ENCODE measurements at places on chromosomes 7 and 10.

DNA sequence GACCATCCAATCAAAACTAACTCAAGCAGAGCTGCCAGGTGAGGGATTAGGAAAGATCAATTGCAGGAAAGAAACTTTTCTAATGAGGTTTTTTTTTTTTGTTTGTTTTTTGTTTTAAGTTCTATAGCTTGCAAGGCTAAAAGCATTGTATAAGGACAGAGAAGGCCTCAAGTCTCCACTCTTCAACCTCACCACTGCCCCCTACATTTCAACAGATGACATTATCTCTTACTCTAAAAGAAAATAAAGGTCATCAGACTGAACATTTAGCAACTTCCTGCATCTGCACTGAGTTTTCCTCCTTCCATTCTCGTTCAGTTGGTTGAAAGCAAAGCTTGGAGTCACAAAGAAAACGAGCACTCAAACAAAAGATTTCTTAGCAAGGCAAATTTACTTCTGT is 45.2 kb upstream of the EXOC4 start:
- DNase-seq: no peak

GRCh38 chr7:130697820-130698219 is 11.5 kb upstream of the TSGA13 start:
- no peak for DNase-seq

DNA sequence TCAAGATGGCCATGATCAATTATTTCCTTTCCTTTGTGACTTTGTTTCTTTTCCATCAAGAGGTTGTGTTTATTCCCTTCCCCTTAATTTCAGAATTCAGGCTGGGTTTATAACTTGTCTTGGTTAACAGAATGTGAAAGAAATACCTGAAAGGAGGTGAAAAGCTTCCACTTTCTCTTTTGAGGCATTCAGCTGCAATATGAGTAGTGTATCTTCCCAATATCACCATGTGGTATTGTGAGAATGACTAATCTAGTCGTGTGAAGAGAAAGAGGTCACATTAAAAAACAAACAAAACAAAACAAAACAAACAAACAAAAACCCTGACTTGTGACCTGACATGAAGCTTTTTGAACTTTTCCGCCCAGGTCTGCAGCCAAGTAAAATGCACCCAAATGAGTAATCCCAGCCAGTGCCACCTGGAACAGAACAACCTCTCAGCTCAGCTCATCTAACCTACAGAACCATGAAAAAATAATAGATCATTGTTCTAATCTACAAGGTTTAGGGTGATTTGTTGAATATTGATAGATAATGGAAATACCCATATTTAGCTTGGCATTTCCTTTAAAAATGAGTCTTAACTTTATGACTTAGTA is 70.8 kb upstream of the TEX47 start:
- DNase-seq: no peak

DNA sequence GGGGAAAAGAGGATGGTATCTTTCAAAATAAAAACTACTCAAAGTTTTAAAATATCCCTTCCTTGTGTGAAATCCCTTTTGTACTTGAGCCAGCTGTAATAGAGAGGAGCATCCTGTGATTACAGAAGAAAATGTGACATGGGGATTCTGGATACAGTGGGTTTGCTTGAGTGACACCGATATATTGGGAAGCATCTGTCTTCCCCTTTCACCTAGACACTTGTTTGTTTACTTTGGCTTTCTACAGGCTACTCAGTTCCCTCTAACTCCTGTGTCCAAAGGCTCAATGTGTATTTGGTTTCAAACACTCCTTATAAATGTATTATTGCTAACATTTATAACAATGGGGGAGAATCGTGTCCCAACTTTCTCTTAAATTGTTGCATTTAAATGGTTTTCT is 24.4 kb downstream of the CPED1 start:
- no peak for DNase-seq

- DNase-seq: no peak
Observed at GRCh38 chr10:69703256-69703655, 73.2 kb downstream of the FAM241B start.

DNA sequence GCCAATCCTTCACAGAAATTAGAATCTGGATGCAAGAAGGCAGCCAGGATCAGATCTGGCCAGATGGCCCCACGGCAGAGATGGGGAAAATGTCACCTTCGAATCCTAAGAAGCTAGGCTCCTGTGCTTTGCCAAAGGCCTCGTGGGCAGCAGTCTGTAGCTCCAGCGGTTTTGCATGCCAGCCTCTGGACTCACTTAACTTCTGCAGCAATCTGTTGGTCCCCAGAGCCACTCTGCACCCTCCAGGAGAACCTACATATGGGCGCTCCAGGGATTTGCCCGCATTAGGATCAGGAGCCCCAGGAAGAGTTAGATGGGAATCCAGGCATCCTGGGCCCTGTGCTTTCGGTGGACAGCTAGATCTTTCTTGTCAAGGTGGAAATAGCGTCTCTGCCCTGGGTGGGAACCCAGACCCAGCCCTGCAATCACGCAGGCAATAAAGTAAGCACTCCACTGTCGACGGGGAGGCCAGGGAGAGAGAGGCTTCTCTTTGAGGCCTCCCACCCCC is 10.1 kb upstream of the HOXA13 start:
- no peak for DNase-seq

GRCh38 chr10:119768455-119769094 is 42.7 kb downstream of the INPP5F start:
- DNase-seq: no peak

- DNase-seq: no peak
Observed at GRCh38 chr7:31099451-31100444, 47.6 kb downstream of the ADCYAP1R1 start.

- no peak for DNase-seq
Observed at GRCh38 chr10:33900596-33900995, 566.1 kb upstream of the NRP1 start.

DNA sequence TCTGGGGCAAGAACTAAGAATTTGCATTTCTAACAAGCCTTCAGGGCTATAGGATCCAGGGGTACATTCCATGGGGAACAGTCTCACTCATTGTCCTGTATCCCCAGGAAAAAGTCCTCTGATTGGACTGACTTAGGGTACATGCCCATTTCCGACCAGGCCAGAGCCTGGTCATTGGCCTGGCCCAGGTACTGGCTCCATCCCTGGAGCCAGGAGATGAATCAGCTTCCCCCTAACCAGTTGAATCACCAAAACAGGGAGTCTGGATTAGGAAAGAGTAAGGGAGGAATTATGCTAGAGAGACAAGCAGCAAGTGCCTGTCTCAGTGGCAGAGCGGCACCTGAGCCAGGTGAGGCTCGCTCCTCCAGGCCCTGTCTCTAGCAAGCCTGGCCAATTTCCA is 137.5 kb downstream of the FGFR2 start:
- no peak for DNase-seq

DNA sequence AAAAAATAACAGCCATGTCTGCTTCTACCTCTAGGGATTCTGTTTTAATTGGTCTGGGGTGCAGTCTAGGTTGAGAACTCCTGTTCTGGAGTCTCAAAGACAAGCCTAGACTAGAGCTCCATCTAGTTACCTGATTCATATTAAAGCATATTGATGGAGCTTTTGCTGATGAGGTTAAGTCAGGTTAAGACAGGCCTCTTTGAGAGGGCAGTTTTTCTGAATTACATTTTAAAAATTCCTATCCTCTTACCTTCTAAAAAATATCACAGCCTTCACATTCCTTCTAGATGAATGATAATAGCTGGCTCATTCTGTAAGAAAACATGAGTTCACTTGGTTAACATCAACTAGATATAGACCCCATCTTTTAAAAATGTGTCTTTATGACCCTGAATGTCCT is 28.9 kb downstream of the MGAM start:
- no peak for DNase-seq

DNA sequence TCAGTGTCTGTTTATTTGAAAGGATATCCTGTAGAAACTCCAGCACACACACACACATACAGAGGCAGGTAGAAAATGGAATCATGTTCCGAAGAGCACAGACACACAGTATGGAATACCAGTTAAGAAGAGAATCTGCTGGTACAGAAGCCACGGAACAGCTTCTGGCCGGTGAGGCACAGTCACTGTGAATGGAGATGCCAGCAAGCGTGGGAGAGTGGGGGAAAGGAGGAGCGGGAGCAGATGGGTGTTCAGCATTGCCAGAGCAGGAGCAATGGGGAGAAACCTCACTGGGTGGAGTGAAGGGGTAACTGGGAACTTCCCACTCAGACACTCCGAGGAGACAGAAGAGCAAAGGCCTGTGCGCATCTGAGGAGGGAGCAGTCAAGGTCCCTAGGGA is 9.5 kb upstream of the IMPDH1 start:
- no peak for DNase-seq

DNA sequence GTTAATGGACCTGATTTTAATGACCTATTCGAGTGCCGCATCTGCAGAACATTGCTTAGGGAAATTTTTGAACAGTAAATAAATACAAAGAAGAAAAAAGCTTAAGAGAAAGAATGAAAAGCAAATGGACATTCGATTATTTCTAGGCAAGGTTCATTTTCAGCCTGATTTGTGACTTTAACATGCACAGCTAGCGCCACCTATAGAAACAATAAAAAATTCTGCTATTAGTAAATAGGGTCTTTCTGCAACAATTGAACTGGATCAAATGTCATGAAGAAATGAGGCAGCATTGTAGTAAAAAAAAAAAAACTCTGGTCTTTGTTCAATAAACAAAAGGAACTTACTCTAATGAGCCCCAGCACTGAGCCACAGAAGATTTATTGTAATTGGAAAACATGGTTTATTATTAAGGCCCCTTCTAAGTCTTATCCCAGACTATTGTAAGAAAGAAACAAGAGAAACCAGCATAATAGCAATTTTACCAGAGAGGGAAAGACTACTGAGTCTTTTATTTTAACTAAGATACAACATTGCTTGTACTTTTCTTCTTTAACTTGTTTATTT is 41.4 kb upstream of the GHITM start:
- DNase-seq: no peak

DNA sequence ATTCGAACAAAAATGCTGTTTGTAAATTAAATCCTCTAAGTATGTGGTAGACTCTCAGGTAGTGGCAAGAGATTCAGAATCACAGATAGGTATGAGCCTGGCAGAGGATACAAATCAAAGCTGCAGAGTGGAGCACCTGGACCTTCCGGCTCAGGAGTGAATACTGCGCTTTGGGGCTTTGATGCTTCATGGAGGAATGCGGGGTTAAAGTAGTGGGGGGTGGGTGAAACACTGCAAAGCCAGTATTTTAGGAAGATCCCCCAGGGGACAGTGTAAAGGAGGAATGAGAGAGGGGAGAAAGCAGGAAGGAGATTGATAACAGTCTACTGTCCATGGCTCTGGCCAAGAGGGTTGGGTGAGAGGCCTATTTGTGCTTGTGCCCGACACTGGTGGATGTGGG is 43.2 kb downstream of the CREB5 start:
- no peak for DNase-seq

GRCh38 chr7:113444261-113444660 is 325.9 kb upstream of the SMIM30 start:
- no peak for DNase-seq

DNA sequence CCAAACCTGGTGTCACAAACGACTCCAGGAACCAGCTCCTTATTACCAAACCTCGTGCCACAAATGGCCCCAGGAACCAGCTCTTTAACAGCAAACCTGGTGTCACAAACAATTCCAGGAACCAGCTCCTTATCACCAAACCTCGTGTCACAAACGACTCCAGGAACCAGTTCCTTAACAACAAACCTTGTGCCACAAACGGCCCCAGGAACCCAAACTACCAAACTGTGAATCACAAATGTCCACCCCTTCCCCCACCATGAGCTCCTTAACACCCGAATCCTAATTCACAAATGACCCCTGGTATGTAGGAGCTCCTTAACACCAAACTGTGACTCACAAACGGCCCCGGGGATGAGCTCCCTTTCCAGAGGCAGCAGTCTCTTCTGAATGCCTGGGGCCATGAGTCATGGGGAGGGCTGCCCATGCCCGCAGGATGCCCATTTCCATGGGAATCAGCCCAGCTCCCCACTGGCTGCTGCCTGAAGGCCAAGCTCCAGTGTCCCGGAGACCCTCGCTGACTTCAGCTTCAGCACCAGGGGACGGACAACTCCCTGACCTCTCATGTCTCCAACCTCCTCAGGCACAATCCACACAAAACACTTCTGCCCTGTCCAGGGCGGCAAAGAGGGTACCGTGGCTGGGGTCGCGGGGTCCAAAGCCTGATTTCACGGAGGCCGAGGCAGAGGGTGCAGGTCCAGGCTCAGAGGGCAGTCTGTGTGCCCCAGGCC is 213.1 kb downstream of the ELFN1 start:
- no peak for DNase-seq

GRCh38 chr7:140646931-140647647 is 6.5 kb upstream of the DENND2A start:
- DNase-seq: peak; percentile 56

DNA sequence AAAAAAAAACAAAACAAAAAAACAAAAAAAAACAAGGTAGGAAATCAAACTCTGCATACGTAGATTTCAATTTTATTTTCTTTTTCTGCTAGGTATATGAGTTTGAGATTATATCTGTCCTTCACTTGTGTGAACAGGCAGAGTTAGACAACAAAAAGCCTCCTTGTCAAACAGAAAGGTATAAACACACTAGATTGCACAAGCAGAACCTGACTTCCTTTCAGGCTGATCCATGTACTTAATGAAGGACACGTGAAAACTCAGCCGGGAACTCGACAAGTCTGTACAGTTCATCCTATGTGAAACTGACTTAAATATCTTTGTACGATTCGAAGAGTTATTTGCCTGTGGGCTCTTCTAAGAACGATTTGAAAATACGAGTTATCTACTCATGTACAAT is 254.1 kb downstream of the ARL4A start:
- no peak for DNase-seq

DNA sequence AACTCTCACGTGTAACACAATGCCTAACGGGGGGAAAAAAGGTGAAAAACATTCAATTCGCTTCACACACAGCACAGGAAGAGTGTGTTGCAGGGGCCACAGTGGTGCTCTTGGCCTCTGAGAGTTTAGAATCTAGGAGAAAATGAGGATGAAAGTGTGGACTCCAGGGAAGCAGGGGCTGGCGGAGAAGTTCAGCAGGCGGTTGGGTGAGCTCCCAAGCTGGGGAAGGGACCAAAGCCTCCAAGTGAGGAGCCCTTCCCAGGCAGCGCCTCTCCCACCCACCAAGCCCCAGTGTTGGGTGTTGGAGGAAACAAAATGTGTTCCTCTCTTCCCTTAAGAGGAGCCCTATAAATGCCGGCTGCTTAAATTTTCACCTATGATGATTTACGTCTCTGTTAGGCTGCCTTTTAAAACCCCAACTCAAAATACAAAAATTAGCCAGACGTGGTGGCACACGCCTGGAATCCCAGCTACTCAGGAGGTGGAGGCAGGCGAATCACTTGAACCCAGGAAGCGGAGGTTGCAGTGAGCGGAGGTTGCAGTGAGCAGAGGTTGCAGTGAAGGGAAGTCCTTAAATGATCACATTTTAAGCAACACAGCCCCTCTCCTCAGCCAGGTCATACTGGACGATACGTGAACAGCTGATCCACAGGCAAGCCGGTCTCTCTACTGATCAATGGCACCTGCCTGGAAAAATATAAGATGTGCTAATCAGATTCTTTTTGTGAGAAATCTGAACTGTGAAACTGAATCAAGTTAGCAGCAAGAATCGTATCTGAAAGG is 735.2 kb downstream of the PARD3 start:
- no peak for DNase-seq

Measured in CD4-positive, alpha-beta T cell treated with Interleukin-4 for 1 hour (primary cell).